SK-N-SH treated with all-trans-retinoic acid at 6 μM for 48 hours (cell line): ENCODE measurements at places on chromosomes 7 and 10.
A peak's percentile ranks its signal among the peaks of the same experiment; 100 is the strongest.

DNA sequence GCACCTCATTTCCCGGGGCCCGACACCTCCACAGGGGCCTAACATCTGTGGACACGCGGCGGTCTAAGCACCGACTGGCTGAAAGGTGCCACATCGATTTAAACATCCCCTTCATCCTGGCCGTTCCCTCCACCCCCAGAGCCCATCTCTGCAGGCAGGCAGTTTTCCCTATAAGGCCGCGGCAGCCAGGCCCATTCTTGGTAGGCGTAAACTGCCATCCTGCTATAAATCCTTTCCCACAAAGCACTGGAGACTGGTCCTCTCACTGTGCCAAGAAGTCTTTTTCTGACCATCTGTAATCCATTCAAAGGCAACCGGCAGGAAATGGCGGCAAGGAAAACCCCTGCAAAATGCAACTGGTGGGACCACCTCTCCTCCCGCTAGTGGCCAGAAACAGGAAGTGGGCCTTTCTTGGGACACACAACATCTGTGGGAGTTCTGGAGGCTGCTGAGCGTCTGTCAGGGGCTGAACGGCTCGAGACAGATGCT lies 22.4 kb downstream of the ATXN7L1 start:
- ATAC-seq = peak; percentile 36

DNA sequence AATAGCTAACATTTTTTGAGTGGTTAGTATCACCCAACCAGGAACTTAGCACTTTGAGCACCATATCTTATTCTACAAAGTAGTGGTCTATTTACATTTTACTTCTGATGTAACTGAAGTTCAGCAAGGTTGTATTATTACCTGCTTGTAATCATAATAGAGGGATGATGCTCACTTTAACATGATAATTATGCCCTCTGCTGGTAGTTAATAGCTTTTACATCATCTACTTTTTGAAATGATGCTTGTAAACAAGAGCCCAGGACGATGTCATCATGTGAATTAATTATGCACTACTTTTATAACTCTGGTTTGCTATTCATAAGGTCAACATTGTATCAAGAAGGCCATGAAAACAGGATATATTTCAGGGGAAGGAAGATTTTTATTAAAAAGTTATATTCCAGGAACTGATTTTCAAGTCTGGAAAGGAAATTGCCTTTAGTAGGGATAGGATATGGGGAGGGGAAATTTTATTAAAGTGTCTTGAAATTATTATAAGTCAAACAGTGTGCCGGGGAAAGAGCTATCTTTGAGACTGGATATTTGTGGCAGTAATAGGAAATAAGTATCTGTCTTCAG lies 80.3 kb upstream of the SCIN start:
- peak; percentile 88 for ATAC-seq

- no peak for ATAC-seq
These were observed 302.6 kb upstream of the MYO3A start for GRCh38 chr10:25631471-25631870.

- no peak; the same call in 1 of the 3 replicates for ATAC-seq
These were observed 22.3 kb upstream of the IL15RA start for GRCh38 chr10:5999440-6000165.

DNA sequence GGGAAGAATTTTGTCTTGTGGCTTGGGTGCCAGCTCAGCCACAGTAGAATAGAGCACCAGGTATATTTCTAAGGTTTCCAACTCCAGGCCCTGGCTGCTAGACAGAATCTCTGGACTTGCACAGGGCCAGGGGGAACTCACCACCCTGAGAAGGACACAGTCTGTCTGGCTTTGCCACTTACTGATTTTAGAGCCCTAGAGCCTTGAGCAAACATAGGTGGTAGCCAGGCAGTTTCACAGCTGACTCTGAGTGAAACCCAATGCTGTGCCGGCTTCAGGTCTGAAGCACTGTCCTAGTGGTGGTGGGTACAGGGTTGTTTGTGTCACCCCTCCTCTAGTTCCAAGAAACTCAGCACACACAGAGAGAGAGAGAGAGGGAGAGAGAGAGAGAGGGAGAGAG lies 81.6 kb downstream of the TES start:
- no peak for ATAC-seq

GRCh38 chr10:24174014-24174413 lies 34.9 kb upstream of the KIAA1217 start:
- ATAC-seq = no peak

- ATAC-seq = peak; percentile 60
These were observed 88.7 kb upstream of the MYL10 start for GRCh38 chr7:101717628-101718357.

- ATAC-seq = no peak
These were observed 606.2 kb upstream of the TEX47 start for GRCh38 chr7:89401690-89402089.

DNA sequence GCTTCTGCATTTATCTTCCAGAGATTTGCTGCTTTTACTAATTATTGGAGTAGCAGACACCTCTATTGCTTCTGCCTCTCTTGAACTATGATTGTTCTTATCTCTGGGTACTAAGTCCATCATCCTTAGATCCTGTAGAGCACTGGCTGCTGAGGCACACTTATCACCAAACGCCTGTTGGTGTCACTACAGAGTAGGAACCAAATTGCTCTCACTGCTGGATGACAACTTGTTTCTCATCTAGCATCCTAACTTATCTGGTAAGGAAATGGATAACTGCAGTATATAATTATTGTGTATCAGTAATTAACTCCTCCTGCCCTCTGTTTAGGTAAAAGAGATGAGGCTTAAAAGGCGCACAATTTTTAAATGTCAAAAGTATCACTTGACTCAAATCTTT lies 1059.4 kb downstream of the NRG3 start:
- ATAC-seq = peak; percentile 52; the same call in 2 of the 3 replicates

DNA sequence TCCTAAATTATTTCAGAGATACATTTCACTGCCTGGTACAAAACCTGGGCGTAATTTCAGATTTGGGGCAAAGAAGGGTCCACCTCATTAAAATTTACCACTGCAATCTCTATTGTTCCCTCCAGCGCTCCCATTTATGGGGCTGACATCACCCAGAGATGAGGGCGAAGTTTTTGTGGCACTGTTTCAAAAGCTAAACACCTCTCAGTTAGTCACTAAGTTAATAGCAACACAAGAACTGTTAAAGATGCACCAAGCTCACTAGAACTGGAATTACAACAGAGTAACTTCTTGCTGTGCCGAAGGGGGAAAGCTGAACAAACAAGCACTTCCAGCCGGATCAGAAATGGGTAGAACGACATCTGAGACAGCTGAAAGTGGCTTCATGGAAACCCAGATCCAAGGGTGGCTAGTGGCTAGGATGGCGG lies 179.4 kb downstream of the GATA3 start:
- no peak for ATAC-seq

- peak; percentile 60 for ATAC-seq
These were observed at the start of gene PAXIP1 for GRCh38 chr7:155003092-155003375. Gene PAXIP1, minus strand, starts transcription at chr7:155003124. Its CDS starts 195 bp downstream, at chr7:155002929.

DNA sequence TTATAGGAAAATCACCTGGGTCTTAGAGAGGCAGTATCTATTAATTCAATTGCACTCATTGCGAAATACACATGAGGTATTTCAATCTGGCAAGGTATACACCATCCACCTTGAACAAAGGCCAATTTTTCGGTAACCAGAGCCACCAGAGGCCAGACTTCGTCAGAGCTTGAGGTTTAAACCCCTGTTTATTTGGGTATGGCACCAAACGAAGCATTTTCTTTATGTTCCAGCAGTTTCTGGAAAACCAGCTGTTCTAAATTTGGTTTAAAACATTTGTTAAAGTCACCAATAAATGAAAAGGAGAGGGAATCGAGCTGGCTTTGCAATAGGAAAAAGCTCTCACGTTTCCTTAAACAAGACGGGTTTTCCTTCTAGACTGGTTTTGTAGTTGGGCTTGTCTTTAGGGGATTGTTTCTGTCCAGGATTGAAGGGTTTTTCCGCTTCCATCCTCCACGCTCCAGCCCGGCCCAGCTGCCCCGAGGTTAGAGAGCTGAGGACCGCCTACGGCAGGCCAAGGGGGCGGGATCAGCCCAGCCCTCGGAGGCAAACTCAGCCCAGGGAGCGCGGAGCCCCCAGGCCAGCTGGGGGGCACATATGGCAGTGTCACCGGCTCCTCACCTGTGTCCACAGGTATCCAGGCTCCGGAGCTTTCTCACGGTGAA lies 539.4 kb upstream of the MGMT start:
- no peak for ATAC-seq

GRCh38 chr10:91684841-91685240 lies 52.0 kb upstream of the PPP1R3C start:
- no peak for ATAC-seq

DNA sequence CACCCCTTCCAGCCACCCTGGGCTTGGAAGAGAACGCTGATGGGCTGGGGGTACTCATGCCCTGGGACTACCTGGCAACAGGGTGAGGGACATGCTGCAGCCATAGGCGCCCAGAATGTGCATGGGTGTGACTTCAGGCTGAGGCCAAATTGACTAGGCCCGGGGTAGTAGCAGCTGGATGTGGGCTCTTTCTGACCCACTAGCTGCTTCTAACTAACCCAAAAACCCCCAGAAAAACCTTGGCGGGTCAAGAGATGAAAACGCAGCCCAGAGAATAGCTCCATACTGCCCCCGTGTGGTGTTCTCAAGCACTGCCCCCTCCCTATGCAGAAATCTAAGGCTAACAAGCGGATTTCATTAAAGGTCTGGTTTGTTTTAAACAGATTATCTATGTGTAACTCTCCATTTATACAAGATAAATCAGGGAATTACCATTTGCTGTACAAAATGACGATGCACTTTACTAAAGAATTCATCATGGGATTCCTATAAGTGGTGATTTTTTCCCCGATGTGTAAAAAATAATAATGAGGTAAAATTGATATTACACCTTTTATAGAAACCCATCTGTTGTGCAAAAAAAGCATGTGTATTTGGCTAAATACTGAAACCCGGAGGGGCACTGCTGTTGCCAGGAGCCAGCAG lies 4.2 kb downstream of the SMARCD3 start:
- ATAC-seq = peak; percentile 36
